ENCODE measurements at places on chromosomes 13 and 19.

GRCh38 chr19:7866399-7867091, 7.6 kb downstream of the PRR36 start:
- DNase-seq = no peak

- DNase-seq = no peak
Measured at GRCh38 chr19:51944798-51945552, 17.7 kb downstream of the ZNF613 start.

DNA sequence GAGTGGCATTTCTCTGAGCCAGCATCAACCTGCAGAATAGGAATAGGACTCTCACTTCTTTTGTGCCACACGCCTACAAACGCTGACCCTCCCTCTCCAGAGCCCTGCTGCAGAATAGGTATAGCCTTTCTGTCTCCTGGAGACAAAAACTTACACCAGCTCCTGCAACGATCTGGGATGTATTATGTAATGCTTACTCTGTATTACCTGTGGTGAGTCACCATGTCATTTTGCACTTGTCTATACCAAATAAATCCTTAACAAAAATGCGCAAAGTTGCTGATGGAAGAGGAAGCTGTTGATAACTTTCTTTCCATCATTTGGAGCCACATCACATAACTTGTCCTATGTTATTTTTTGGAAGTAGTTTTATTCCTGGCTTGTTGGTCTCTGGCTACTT, 155.8 kb upstream of the FNDC3A start:
- no peak for DNase-seq

- no peak for DNase-seq
Measured at GRCh38 chr19:16315825-16316505, 8.7 kb upstream of the KLF2 start.

DNA sequence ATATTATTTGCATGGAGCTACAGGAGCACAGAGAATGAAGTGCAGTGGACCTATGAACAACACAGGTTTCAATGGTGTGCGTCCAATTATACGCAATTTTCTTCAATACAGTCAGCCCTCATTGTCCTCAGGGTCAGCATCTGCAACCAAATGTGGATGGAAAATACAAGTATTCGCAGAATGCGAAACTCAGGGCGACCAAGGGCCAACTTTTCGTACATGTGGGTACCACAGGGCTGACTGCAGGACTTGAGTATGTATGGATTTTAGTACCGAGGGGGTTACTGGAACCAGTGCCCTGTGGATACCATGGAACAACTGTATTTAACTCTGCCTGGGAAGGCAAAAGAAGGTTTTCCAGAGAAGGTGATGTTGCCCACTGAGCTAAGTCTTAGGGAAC, 10.2 kb downstream of the LCP1 start:
- no peak for DNase-seq

GRCh38 chr13:32726374-32727037, 140.3 kb downstream of the PDS5B start:
- DNase-seq = no peak

DNA sequence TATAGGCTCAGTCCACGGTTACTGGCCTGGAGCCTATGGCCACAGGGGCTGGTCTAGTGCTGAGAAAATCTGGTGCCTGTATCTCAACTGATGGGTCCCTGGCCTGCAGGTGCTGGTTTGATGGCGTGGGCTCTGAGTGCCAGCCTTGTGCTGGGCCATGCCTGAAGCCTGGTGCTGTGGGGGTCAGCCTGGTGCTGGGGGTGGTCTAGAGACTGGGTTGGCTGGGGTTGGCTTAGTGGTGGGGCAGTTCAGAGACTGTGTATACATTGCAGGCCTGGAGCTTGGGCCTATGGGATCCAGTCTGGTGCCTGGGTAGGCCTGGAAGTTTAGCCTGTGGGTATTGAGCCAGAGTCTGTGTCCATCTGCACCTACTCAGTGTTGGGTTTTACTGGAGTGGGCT, 36.4 kb downstream of the SLC10A2 start:
- DNase-seq = no peak

DNA sequence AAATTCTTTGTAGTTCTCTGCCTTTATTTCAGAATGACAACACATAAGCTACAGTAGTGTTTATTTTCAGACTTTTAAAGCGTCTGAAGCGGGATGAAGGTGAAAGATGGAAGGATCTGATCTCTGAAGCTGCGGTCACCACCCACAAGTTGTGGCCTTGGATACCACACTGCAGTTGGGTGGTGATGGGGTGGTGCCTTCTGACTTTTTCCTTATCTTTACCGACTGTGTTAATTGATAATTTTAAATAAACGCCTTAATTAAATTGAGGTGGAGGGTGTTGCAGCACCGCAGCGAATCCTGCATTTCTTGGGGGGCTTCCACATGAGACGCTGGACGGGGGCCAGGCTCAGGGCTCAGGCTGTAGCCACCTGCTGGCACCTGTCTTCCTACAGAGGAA, 1.3 kb downstream of the TFDP1 start:
- no peak for DNase-seq

GRCh38 chr13:20395061-20395916, 130.4 kb downstream of the CRYL1 start:
- DNase-seq = no peak

DNA sequence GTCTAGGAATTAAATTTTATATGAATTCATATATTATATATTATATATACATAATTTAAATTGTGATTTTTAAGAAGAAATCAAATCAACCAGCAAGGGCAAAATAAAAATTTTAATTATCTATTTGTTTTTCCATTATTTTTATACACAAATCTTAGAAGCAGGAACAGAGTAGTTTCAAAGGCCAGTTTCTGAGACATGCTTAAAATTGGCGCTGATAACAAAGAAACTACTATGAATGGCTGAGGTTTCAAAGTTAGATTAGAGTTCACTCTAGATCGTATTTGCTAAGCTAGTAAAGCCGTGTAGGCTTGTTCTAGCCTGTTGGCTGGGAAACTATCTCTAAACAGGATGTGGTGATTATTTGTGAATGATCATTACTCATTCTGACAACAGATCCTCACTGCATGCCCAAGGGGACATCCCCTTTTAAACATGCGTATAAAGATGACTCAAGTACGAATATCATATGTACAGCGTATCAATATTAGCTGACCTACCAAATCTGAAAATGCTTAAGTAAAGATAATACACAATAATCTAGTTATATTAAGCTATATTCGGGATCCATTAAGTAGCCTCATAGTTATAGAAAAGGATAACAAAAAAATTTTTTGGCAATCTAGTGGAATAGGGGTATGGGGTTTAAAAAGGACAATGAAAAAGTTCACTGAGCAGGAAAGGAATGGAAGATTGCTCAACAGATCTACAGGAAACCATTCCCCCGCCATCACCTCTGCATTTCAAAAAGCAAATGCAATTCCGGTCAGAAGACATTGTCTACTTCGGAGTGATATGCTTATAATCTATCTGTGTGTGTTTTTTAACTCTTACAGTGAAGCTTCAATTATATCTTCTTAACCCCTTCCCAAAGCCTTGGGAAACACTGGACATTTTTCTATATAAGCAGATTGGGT, 150.1 kb downstream of the SHISA2 start:
- no peak for DNase-seq

DNA sequence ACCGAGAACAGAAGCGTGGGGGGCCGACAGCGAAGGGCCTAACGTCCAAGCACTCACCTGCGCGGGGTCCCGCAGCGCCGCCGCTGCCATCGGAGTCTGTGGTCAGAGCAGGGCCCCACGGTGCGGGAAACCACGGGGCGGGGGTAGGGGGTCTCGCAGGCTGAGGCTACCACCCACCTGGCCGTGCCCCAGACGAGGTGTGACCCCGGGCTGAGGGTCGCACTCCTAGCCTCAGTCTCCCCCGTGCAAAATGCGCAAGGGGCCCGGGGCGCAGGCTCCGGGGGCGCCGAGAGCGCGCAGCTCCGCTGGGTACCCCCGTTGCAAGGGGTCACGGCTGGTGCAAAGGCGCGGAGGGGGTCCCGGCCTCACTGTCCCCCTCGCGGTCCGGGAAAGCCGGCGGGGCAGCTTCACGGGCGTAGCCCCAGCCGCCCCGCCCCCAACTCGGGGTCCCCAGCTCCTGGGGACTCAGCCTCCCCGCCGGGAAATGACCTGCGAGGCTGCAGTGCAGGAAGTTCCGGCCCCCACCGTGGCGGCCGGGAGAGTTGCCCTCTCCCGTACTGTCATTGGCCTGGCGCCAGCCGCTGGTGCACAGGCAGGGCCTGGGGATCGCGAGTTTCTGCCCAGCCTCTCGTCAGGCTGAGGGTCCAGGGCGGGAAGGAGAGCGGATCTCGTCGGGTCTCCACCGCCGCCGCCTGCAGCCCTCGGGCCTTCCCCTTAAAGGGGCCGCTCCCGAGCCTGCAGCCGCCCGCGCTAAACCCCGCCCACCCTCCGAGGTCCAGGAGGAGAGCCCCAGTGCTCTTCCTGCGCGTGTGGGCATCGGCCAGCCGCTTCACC, at the start of gene ZNF792:
Gene ZNF792 (minus strand): TSS at position 657 of the 834 bp plus-strand sequence. CDS start 567 bp downstream, at position 90.
- DNase-seq = peak; percentile 17

- DNase-seq = no peak
Measured at GRCh38 chr19:35204799-35205732, 23.5 kb downstream of the FAM187B start.

GRCh38 chr13:93637852-93638251, 411.2 kb downstream of the GPC6 start:
- DNase-seq = no peak

DNA sequence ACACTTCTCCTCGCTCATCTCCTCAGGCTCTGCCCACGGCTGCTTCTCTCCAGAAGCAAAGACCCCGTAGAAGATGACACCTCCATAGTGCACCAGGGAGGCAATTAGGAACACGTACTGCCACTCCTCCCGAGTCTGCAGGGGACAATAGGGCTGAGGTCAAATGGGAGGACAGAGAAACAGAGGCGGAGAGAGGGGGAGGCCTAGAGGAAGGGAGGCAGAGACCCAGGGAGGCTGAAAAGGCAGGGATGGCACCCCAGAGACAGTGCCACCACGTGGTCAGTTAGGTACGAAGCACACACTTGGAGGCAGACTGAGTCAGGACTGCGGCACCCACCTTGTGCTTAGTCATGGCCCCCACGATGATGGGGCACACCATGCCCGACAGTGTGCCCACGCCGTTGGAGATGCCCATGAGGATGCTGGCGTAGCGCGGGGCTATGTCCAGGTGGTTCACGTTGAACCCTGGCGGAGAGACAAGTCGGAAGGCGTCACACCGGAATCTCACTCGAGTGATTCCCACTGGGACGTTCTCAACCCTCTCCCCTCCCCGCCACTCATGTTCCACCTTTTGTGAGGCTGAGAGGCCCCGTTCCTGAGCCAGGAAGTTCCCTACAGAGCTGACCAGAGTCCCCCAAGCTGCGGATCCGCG, 5.6 kb downstream of the GFY start:
- DNase-seq = no peak

DNA sequence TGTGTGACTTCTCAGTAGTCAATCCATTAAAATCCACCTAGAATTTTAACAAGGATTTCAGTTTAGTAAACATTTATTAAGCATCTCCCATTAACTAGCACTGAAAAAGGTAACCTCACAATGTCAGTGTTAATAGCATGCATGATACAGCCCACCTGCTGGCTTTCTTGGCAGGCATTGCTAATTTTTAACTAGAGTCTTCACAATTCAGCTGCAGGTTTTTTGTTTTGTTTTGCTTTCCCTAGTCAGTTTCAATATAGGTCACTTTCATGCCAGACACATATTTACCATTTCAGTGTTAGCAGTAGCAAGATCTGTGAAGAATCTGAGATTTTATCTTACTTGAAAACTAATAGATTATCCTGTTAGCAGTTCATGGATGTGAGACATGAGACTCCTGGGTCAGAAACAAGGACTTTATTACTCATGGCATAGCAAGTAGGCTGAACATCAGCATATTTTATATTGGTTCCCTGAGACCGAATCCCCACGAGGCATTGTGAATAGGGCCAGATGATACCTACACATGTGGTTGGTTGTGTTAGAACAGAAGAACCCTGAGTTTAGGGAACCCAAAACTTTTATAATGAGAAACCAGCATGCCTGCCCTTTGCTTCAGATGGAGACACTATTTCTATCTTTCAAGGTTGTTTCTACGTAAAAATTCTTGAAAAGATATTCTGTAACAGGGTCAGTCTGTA, 198.0 kb upstream of the HTR2A start:
- no peak for DNase-seq

GRCh38 chr13:73900591-73900990, 233.6 kb downstream of the KLF12 start:
- DNase-seq = no peak

DNA sequence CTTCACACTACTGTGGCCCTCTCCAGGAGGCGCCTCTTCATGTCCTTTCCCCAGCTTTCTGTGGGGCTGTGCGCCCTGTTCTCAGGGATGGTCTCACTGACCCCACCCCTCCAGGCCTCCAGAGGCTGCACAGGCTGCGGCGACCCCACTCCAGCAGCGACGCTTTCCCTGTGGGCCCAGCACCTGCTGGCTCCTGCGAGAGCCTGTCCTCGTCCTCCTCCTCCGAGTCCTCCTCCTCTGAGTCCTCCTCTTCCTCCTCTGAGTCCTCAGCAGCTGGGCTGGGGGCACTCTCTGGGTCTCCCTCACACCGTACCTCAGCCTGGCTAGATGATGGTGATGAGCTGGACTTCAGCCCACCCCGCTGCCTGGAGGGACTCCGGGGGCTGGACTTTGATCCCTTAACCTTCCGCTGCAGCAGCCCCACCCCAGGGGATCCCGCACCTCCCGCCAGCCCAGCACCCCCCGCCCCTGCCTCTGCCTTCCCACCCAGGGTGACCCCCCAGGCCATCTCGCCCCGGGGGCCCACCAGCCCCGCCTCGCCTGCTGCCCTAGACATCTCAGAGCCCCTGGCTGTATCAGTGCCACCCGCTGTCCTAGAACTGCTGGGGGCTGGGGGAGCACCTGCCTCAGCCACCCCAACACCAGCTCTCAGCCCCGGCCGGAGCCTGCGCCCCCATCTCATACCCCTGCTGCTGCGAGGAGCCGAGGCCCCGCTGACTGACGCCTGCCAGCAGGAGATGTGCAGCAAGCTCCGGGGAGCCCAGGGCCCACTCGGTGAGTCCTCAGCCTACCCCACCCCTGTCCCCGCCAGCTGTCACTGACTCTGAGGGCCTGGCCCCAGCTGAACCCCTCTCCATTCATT, 11.2 kb downstream of the ARHGAP33 start:
- no peak for DNase-seq

DNA sequence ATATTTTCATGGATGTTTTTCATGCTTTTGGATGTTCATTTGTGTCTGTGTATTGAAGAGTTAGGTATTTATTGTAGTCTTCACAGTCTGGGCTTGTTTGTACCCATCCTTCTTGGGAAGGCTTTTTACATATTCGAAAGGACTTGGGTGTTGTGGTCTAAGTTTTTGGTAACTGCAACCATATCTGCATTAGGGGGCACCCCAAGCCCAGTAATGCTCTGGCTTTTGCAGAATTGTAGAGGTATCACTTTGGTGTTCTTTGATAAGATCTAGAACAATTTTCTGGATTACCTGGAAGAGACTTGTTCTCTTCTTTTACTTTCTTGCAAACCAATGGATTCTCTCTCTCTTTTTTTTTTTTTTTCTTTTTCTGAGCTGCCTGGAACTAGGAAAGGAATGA, 581.3 kb downstream of the DACH1 start:
- DNase-seq = no peak

Measured in activated T-helper 1 cell treated with Interleukin-2 at 50 U/mL for 16 hours (primary cell).